NCI-H526 (cell line): ENCODE measurements at places on chromosomes 3 and 15.

GRCh38 chr15:33402600-33402999, 91.8 kb downstream of the RYR3 start:
- DNase-seq: no peak

DNA sequence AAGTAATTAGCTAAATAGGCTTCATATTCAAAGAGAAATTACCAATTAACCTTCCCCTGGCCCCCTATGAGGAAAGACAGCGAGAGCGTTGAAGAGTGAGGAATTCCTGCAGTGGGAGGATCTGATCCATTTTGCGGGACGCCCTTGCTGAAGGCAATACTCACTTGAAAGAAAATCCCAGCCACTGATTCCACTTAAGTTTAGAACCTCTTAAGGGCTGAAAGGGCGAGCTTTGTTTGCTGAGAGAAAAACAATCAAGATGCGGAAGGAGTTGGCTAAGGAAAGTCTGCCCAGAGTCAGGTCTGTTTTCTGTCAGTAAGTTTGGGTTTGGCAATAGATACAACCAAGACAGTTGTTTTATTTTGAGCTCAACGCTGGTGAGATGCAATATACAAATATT, 102.8 kb upstream of the GBE1 start:
- DNase-seq: no peak

DNA sequence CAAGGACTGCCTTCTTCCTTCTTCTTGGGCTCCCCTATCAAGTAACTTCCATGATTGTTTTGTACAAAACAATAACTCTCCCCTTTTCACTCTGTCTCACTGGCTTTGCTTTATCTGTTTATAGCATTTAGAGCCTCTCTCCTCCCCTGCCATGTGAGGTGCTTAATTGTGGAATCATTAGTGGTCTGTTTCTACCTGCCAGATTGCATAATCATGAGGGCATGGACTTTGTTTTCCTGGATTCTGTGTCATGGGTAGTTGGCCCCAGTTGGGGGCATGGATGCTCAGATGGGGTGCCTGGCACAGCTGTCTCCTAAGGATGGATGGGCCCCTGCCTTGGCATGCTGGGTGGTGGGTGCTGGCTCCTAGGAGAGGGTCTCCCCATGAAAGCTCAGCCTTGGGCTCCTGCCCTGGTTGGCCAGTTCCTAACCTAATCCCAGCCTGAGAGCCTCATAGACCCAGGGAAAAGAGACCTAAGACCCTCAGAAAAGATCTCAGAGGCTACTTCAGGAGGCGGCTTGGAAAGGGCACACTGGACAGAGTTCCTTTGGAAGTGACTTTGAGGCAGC, 8.0 kb upstream of the CTXND1 start:
- DNase-seq: no peak

DNA sequence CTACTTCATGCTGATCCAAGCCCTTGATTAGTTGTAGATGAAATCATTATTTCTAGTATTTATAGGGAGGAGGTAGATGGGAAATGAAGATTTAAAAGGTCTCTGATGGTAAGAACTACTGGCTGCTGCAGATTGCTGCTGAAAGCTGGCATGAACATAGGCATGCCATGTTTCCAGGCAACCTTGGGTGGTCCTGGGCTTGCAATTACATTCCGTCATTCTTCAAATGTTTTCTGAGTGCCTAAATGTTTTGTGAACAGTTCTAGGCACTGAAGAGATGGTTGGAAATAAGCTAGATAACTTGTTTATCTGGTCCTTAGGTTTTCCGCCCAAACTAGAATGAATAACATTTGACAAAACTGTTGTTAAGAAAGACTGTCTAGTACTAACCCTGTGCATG, 95.8 kb downstream of the KCNAB1 start:
- no peak for DNase-seq

DNA sequence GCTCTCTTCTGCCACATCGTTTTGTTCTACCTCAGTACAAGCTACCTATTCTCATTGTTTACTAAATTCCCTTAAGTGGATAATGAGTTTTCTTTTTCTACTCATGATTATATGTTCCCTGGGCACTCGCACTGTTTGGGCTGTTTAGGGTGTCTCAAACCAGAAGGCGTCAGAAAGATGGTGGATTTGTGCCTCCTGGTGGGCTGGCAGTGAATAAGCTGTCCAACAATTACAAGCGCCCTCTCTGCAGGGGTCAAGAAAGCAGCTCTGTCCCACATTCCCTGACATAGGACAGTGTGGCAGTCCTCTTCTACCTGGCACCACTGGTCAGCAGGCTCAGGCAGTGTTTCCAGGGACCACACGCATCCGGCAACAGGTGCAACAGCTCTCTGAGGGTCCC, 173.4 kb upstream of the PPP2R3A start:
- no peak for DNase-seq

- no peak for DNase-seq
These were observed 81.8 kb upstream of the TNFSF10 start for GRCh38 chr3:172604895-172605646.

GRCh38 chr15:60957111-60957510, 272.0 kb downstream of the RORA start:
- DNase-seq: no peak

DNA sequence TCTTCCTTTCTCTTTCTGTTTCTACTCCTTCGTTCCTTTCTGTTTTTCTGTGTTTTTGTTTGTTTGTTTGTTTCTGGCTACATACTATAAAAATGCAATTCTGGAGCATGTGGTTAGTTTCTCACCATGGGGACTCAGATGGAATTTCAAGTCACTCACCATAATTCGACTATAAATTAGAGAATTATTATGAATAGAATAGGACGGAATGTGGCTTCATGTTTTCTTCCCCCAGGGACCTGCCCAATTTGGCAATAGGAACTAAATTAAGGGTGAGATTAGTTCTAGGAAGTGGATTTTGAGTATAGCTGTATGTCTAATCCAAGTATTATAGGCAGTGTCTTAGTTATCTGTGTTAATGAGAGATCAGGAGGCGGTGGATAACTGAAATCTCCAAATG, 96.9 kb downstream of the THSD4 start:
- no peak for DNase-seq
